ENCODE measurements at places on chromosomes 6 and 20.

- no peak for DNase-seq
These were observed 15.0 kb downstream of the MBOAT1 start for GRCh38 chr6:20197251-20197650.

- DNase-seq = no peak
These were observed 70.9 kb downstream of the REV3L start for GRCh38 chr6:111411978-111412566.

GRCh38 chr6:128857806-128858205 lies 25.1 kb upstream of the LAMA2 start:
- DNase-seq = no peak

GRCh38 chr6:146281651-146282362 lies 252.9 kb downstream of the GRM1 start:
- no peak for DNase-seq

GRCh38 chr6:159953091-159953601 lies 15.7 kb upstream of the IGF2R start:
- DNase-seq = no peak

- no peak for DNase-seq
These were observed at the start of gene TREML2 for GRCh38 chr6:41200901-41201763. TSS of gene TREML2 (minus strand) at chr6:41201149. CDS start at chr6:41201008, 141 bp downstream.

DNA sequence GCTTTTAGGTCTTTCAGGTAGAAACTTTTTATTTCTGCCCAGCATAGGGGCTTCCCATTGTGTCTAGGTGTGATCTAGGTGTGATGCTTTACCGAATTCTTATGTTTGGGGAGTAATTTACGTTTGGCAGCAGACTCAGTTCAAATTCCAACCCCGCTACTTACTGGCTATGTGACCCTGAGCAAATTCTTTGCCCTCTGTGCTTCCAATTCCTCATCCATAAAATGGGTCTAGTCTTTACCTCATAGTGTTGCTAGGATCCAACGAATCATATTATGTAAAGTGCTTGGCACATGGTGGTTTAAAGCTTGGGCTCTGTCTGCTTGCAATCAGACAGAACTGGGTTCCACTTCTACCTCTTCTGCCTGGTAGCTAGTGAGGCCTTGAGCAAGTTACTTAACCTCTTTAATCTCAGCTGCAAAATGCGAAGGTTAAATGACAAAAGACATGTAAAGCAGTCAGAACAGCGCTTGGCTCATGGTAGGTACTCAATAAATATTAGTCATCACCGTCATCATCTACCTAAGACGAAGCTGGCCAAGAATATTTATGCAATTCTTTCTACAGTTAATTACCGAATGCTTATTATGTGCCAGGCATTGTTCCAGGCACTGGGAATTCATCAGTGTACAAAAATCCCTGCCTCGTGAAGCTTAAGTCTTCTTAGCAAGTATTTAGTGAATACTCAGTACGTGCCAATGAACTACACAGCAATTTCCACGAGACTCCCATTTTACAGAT lies 1.0 kb downstream of the NSFL1C start:
- DNase-seq = no peak

DNA sequence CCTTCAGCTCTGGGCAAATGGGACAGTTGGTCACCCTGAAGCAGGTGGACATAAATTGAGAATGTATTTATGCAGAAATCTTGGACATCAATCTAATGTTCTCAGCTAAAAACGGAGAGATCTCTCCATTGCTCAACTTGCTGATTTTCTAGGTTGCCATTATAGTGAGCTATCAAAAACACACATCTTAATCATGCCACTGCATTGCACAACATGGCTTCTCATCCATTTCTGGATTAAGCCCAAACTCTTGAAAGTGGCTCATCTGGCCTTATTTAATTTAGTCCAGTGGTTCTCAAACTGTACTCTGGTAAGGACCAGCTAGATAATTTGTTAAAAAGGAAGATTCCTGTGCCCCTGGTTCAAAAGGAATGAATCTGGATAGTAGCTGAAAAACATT lies 324.9 kb upstream of the CITED2 start:
- DNase-seq = no peak

- DNase-seq = no peak
These were observed 15.3 kb downstream of the PNLDC1 start for GRCh38 chr6:159815410-159815809.

DNA sequence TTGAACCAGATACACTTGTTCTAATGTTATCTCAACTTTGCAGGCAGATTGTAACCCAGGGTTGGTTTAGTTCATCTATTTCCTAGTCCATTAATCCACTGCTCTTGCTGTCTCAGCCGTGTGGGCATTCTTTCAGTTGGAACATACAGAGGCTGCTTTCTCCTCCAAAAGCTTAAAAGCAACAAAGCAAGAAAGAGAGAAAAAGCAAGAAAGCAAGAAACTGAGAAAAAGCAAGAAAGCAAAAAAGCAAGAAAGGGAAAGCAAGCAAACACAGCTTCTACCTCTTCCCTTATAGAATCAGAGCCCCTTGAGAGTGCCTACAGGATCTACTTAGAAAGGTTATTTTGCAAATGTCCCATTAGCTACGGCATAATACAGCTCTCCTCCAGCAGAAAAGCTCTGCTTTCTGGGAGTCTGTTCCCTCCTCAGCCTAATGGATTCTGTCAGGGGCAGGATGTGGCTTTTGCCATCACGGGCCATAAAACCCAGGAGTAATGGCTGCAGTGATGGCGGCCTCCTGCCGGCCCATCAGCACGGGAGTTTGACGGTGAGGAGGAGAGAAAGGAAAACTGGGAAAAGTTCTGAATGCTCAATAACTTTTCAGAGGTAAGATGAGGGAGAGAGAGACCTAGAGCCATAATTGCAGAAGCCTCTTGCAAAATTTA lies 156.8 kb upstream of the JARID2 start:
- DNase-seq = no peak

GRCh38 chr20:23920408-23921325 lies 41.1 kb upstream of the CST5 start:
- no peak for DNase-seq

DNA sequence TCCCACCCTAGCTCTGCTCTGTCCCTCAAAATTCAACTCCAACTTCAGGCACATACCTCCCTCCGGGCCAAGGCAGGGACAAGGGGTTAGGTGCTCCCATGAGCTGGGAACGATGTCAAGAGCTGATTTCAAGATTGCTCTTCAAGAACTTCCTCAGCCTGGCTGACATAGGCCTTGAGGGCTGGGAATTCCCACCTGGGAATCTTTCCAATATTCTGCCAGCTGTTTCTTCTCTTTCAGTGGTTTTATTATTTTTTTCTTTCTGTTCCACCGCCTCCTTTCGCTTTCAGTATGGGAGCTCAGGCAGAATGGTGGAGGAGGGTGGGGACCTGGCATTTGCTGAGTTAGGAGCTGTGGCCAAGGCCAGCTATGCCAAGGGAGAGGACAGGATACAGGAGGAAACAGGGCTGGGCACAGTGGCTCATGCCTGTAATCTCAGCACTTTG lies 33.7 kb downstream of the SRSF3 start:
- DNase-seq = no peak

DNA sequence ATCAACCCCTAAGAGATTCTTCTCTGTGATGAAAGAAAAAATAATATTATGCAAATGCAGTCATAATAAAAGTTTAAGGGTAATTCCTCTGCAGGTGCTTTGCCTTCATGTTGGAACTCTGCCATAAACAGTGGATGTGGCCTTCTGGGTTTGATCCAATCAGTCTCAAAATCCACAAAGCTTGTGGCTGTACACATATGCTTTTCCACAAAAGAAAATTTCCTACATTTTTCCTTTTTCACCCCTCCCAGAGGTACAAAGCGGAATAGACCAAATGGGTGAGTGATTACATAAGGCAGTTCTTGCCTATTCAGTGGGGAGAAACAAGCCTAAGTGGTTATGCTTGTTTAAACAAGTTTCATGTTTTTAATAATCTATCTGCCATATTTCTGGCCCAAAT lies 16.7 kb downstream of the CALHM5 start:
- DNase-seq = no peak

DNA sequence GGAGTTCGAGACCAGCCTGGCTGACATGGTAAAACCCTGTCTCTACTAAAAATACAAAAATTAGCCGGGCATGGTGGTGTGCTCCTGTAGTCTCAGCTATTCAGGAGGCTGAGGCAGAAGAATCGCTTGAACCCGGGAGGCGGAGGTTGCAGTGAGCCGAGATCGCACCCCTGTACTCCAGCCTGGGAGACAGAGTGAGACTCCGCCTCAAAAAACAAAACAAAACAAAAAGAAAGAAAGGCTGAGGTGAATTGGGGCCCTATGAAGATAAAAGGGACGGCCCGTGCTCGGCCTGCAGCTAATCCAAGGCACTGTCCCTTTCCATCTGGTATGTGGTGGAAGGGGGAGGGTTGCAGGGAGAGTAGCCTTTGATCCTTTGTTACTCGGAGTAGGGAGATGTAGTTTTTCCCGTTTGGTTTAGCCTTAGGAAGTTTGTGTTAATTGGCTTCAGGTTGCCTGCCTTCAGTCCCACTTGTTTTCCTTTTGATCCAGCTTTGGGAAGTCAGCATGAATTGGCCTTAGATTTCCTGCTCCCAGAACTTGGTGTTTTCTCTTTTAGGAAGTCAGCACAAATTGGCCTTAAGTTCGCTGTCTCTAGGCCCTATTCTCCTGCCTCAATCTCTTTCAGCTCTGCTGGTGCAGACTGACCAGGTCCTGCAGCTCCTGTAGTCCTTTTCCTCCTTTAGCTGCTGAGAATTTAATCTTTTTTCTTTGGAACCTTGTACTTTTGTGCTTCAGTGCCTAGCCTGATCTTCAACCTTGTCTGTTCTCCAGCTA lies 36.1 kb upstream of the PAQR8 start:
- DNase-seq = no peak

GRCh38 chr6:40263970-40264369 lies 323.2 kb downstream of the LRFN2 start:
- DNase-seq = no peak

DNA sequence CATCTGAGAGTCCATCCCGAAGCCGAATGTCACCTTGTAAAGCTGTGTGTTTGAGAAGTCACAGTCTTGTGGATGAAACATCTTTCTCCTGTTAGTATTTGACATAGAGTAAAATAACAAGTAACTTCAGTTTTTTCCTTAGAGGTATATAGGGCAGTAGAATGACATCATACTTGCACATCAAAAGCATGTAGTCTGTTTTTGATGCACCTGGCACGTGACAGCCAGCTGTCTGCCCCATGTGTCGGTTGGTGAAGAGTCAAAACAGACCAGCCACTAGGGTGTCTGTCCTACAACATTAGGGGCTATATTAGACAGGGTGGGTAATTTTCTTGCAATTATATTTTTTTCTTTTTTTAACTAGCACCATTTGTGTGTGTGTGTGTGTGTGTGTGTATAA lies 70.2 kb downstream of the SNX9 start:
- DNase-seq = no peak

- DNase-seq = no peak
These were observed 306.9 kb downstream of the LRFN2 start for GRCh38 chr6:40280231-40280630.

GRCh38 chr20:10242166-10242565 lies 23.5 kb downstream of the SNAP25 start:
- no peak for DNase-seq

- DNase-seq = no peak
These were observed 181.9 kb downstream of the GMPR start for GRCh38 chr6:16420337-16420714.

GRCh38 chr6:79719248-79719960 lies 88.3 kb downstream of the SH3BGRL2 start:
- no peak for DNase-seq

DNA sequence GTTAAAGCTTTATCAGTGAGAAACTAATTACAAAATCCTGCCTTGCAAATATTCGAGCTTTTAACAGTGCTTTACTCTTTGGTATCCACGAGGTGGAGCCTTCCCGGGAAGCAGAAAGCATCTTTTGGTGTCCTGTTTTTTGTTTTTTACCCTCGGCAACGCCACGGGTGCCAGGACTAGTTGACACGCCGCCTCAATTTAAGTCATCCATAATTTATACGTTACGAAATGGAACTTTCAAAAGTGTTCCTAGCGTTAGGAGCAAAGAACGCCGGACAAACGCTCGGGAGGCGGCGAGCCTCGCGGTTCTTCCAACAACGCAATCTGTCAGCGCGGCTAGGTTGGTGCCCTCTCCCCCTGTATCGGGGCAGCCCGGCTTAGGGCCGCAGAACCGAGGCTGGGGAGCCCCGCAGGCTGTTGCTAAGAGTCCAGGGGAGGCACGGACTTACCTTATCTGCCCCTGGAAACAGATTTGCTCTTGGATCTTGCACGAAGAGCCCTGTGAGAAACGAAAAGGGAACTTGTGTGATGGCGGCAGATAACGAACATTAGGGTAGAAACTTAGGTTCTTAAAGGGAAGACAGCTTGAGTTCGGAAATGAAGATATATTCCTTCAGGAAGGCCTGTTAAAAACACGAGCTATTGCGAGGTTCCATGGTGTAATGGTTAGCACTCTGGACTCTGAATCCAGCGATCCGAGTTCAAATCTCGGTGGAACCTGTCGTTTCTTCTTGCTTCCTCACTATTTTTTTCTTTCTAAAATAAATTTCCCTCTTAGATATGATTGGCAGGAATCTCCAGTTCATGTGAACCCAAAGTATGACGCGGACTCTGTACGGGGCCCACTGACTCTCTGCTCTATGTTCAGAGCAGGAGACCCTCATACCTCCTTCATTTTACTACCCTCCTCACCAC lies 46.2 kb upstream of the ZNF184 start:
- DNase-seq = no peak

- DNase-seq = no peak
These were observed 1.1 kb downstream of the RGS17 start for GRCh38 chr6:153129873-153130514.

- no peak for DNase-seq
These were observed 93.6 kb downstream of the MYB start for GRCh38 chr6:135274561-135275293.

DNA sequence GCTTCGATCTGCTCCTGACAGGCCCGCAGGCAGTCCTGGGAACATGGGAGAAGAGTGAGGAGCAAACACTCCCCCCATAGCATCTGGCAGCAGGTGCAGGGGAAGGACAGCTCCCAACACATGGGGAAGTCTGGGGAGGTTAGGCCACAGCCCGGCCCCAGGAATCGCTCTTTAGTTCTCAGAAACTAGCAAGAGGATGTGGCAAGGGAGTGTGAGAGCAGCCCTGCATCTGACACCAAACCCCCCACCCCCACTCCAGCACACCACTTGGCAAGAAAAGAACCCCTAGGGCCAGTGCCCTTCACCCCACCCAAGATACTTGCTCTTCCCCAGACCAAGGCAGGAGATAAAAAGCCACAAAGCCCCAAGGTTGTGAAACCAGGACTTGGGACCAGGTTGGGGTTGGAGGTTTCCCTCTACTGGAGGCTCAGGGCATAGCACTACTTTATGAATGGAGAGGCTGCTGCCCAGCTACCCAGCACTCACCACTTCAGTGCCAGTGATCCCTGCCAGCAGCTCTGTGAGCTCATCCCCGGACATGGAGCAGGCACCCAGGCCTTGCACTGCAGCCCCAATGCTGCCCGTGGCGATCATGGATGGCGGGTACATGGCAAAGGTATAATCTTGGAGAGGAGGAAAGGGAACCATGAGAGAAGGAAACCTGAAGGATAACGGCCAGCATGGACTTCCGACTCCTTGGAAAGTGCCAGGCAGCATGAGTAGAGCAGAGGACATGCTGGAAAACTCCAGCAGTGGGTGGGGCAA lies 5.4 kb downstream of the CCND3 start:
- DNase-seq = peak; percentile 42

DNA sequence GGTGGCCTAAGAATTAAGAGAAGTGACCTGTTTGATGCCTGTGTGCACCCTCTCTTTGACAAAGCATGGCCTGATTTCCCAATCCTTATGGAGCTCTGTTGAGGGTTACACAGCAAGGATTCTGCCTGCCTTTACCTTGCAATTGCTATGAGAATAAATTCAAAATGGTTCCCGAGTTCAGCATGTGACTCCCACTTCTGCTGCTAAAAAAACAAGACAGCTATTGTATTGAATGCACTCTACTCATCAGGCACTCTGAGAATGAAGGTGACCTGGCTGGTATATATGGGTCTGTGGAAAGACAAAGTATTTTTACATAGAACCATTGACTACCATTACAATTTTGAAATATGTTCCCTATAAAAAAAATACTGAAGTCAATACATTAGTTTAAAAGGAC lies 190.3 kb downstream of the ATXN1 start:
- DNase-seq = no peak

Data from activated CD8-positive, alpha-beta memory T cell treated with anti-CD3 and anti-CD28 coated beads for 1 hour (primary cell).